ENCODE measurements at places on chromosomes 4 and X.

DNA sequence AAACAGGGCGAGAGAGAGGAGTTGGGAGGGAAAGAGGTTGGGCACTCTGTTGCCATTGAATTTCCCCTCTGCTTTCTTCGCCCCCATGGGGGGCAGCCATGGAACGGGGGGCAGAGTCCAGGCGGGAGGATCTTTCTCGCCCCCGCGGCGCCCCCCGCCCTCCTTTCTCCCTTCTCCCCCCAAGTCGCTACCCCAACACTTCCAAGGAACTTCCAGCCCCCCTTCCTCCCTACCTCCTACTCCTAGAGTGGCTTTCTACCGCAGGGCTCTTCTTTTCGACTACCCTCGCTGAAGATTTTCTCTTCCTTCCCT, 594 bp upstream of the STAG2 start:
- no peak for DNase-seq

- DNase-seq: no peak
Observed at GRCh38 chrX:84339507-84340364, 151.7 kb upstream of the RPS6KA6 start.

GRCh38 chrX:38643903-38644302, 82.6 kb downstream of the TSPAN7 start:
- no peak for DNase-seq

DNA sequence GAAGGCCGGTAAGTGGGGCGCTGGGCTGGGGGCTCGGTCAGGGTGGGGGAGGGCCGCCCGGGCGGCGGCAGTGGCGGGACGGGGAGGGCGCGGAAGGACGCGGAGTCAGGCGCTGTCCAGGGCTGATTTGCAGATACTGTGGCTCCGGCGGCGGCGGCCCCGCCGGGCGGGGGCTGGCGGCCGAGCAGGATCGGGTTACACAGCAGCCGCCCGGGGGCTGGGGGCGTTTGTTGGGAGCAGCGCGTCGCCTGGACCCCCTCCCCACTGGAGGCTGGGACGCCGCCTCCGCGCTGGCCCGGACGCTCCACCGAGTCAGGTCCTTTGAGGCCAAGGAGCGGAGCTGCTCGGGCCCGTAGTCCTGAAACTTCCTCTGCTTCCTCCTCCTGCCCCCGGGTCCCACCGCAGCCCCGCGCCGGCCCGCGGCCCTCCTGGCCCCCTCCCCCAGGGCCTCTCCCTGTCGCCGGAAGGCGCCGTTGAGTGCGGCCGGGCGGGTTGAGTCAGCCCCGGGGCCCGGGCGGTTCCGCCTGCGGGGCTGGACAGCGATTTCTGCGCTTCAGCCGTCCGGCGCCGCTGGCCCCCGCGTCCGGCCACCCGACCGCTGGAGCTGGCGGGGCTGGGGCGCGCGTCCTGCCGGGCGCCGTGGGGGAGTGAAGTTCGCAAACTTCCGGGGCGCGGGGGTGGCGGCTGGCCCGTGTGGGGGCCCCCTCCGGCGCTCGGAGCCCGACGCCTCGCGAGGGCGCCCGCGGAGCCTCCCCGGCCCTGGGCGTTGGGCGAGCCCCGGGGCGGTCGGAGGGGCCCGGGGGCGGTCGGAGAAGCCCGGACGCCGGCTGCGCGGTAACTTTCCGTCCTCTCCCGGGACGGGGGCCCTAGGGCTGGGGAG, 746 bp downstream of the REST start:
- DNase-seq: peak; percentile 68

DNA sequence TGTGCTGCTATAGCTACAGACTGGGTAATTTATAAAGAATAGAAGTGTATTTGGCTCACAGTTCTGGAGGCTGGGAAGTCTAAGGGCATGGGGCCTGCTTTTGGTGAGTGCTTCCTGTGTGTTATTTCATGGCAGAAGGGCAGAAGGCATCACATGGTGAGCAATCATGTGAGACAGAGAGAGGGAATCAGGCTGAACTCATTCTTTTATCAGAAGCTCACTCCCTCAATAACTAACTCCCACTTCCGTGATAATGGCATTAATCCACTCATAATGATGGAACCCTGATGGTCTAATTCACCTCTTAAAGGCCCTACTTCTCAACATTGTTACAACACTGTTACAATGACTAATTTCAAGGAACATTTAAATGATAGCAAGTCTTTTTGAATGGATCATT, 129.4 kb downstream of the FAT4 start:
- DNase-seq: no peak

Data from activated CD4-positive, alpha-beta T cell treated with anti-CD3 and anti-CD28 coated beads, Interleukin-2, amount 10 ng/mL, durations not matched to agents 7 days and 5 days (primary cell).